ENCODE measurements at places on chromosomes 3 and 15.

- no peak for DNase-seq
Observed at GRCh38 chr3:131564812-131565211, 62.0 kb upstream of the MRPL3 start.

- no peak for DNase-seq
Observed at GRCh38 chr3:114800272-114801031, 346.6 kb downstream of the ZBTB20 start.

- no peak for DNase-seq
Observed at GRCh38 chr3:43852066-43852465, 161.3 kb downstream of the ABHD5 start.

GRCh38 chr3:58989163-58989562 lies 60.7 kb downstream of the CFAP20DC start:
- no peak for DNase-seq

- no peak for DNase-seq
Observed at GRCh38 chr3:30518181-30518864, 88.1 kb upstream of the TGFBR2 start.

DNA sequence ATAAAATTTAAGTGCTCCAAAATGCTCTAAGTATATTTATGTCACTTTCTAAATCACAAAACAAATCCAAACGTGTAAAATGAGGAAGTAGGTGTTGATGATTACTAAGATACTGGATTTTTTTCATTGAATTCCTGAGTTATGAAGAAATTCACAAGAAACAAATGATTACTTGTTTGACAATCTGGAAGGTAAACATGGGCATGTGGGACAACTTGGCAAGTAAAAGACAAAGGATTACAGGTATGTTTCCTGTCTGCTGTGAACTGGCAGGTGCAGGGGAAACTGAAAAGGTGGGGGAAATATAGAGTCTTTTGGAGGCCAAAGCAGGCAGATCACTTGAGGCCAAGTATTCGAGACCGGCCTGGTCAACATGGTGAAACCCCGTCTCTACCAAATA lies 252.7 kb upstream of the AZI2 start:
- DNase-seq: no peak

DNA sequence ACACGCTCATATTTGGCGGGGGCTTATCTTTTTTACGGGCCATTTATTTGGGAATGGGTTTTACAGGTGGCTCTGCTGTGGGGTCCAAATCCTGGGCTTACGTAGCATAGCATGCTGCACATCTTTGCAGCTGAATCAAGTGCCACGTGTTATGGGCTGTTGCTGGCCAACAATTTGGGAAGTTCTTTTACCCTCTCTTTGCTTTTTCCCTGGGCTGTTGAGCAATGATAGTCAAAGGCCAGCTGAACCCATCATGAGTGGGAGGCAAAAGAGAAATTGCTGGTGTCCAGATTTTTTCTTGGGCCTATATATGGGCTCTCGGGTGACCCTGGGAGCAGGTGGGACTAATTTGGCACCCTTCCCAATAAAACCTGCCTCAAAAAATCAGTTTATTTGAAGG lies 209.3 kb upstream of the SATB1 start:
- no peak for DNase-seq

- no peak for DNase-seq
Observed at GRCh38 chr3:173902401-173902800, 504.9 kb downstream of the NLGN1 start.

DNA sequence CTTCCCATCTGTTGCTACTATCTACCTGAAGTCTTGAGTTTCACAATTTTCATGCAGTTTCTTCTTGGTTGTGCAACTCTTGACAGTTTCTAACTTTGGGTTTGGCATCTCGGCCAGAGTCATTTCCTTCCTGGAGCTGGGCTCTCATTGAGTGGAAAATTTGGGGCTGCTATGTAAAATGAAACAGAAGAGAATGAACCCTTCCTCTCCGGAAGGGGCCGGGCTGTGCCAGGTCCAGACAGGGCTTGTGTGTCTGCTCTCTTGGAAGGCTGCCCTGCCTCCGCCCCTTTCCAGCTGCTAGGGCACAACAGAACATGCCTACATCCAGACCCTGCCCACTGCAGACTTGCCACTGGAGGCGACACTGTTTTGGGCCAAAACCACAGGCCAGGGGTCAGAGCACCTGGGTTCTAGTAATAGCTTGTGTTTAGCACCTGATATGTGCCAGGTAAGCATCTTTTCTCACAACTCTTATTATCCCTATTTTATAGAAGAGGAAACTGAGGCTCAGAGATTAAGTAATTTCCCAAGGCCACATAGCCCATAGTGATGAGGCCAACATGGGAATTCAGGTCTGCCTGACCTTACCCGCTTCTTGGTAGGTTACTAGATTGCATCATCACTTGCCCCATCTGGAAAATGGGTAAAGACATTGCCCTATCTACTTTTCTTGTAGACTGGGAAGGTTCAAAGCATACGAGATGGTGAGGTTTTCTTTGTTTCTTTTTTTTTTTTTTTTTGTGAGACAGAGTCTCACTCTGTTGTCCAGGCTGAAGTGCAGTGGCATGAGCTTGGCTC lies 25.0 kb downstream of the IRAK2 start:
- no peak for DNase-seq

DNA sequence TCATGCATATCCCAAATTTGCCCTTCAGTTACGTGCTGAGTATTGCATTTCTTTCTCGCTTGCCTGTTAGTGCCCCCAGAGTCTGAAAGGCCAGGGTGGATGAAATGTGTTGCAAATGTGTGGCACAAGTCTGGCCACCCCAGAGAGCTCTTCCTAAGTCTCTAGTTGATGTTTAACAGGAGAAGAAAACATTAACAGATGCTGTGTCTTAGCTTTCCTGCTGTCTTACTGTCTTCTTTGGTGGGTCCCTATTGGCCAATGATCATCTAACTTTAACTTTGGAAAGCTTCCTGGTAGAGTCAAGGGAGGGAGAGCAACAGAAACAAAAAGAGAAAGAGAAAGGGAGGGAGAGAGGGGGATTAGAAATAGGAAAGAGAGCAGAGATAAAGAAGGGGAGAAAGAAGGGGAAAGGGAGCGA lies 76.7 kb upstream of the P3H2 start:
- no peak for DNase-seq

GRCh38 chr15:32643907-32644445 lies 2.5 kb downstream of the SCG5 start:
- DNase-seq: no peak

DNA sequence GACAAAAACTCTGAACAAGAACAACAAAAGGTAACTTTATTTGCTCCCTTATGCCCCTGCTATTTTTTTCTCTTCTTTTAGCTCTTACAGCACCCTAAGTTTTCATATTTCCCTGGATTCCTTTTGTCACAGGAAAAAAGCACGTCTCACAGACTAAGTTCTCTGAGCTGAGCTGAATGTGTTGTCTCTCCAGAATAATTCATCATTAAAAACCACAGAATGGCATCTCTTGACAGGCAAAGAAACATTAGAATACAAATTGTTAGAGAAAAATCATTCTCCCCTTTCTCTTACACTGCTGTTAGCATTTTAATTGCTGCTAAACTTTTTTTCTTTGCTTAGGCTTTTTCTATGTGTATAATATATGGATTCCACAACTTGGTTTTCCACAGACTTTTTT lies 48.7 kb upstream of the SECISBP2L start:
- no peak for DNase-seq

DNA sequence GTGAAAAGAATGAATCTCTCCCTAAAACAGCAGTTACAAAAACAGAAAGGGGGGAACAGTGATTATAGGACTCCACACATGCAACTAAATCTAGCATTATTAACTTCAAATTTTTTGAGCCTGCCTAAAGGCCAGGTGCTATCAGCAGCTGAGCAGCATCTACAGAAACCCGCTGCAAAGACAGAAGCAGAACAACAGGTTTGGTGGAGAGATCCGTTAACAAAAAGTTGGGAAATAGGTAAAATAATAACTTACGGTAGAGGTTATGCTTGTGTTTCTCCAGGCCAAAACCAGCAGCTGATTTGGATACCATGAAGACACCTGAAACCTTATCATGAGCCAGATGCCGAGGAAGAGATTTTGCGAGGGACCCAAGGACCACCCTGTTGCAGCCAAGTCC lies 201.6 kb upstream of the UBE3A start:
- DNase-seq: no peak

DNA sequence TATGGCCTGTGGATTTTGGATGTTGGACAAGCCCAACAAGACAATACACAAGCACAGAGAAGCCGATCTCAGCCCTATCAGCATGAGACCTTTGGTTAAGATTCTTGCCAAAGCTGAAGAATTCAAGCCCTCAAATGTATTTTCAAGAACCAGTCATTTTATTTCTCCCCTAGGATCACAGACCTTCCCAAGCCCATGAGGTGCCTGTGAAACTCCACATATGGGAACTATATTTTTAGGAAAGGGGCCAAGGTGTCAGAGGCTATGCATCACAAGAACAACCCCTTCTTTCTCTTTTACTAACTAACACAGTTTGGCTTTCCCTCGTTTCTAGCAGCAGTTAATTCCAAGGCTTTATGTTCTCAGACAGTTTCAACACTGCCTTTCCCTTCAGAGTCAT lies 364.5 kb downstream of the MAGI1 start:
- DNase-seq: no peak

DNA sequence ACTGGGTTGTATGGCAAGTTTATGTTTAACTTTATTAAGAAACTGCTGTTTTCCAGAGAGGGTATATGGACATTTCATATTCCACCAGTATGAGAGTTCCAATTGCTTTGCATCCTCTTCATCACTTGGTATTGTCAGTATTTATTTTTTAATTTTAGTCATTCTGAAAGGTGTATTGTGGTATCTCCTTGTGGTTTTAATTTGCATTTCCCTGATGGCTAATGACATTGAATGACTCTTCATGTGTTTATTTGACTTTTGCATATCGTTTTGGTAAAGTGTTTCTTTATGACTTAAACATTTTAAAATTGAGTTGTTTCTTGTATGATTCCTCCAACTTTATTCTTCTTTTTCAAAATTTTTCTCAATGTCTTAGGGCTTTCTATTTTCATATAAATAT lies 44.4 kb downstream of the IL1RAP start:
- no peak for DNase-seq

- no peak for DNase-seq
Observed at GRCh38 chr3:136952292-136952691, 5.5 kb upstream of the IL20RB start.

Data from cortex of kidney (tissue), 1 donor.